AG08396 (cell line): ENCODE measurements at places on chromosomes 5 and 9.

DNA sequence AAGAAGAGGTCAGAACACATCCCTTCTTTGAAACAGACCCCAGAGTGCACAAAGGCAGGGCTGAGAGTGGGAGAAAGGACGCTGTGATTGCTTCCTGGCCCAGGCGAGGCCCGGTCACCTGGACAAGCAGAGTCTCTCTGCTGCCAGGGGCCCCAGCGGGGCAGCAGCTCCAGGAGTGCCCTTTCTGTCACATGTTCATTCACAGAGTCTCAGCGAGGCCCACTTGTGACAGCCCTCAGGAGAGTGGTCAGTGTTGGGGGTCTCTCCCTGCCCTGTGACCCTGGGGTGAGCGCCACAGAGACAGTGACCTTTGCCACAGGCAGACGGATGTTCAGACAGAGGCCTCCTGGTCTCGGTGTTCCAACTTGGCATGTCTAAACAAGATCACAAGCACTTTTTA is 130.2 kb upstream of the IRX4 start:
- DNase-seq, result no peak

DNA sequence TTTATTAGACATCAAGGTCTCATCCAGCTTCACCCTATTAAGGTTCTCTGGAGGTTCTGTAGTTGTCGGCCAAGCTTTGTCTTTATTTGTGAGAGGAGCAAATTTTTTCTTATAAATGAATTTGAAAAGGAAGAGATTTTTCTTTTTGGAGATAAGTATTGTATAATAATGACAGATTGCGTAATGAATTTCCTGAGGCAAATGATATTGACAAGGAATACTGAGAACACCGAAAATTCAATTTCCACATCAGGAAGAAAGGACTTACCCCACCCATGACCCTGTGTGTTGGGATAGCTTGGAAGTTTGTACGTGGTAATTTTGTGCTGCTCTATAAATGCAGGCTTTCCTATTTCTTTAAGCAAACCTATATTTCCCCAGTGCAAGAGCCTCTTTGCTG is 53.5 kb downstream of the MAMDC2 start:
- DNase-seq, result no peak

- no peak for DNase-seq
These were observed 191.3 kb upstream of the RAI14 start for GRCh38 chr5:34464829-34465228.

DNA sequence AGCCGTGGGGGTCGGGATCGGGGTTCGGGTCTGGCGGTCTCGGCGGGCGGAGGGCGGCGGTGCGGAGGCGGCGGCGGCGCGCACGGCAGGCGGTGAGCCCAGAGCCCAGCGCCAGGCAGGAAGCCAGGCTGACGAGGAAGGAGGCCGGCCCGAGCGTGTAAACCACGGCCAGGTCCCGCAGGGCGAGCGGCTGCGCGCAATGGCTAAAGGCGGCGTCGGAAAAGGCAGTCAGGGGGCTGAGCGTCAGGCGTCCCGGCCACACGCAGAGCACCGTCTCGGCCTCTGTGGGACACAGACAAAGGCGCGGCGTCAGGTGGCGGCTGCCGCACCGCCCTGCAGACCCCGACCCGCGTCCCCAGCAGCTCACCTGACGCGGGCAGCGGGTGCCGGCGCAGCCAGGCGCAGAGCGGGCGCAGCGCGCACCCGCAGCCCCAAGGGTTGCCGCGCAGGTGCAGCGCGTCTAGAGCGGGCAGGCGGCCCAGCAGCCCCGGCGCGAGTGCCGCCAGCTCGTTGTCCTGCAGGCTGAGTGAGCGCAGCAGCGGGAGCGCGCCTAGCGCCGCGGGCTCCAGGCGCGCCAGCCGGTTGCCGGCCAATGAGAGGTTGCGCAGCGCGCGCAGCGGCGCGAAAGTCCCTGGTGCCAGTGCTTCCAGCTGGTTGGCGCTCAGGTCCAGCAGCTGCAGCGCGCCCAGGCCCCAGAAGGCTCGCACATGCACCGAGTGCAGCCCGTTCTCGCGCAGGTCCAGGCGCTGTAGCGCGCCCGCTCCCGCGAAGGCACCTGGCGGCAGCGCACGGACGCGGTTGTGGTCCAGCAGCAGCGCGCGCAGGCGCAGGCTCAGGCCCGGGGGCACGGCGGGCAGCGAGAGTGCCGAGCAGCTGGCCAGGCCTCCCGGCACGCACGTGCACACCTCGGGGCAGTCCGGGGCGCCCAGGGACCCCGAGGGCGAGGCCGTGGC is 671 bp downstream of the LRRC26 start:
- peak; percentile 77 for DNase-seq

DNA sequence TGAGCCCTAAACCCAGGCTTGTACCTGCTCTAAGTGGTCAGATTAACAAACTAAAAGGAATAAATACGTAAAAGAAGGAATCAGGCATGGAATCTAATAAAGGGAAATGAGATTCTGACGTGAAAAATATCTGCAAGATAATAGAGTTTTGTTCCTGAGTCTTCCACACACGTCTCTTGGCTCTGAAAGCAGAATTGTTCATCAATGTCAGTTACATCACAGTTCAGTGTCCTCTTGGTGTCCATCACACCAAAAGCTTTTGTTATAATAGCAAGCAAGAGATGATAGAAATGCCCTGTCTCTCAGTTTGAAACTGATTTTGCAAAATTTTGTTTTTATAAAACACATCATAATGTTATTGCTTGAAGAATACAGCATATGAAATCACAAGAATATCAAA is 34.7 kb upstream of the NMUR2 start:
- DNase-seq, result no peak

GRCh38 chr5:132385326-132386105 is 16.0 kb downstream of the SLC22A5 start:
- peak; percentile 75 for DNase-seq

DNA sequence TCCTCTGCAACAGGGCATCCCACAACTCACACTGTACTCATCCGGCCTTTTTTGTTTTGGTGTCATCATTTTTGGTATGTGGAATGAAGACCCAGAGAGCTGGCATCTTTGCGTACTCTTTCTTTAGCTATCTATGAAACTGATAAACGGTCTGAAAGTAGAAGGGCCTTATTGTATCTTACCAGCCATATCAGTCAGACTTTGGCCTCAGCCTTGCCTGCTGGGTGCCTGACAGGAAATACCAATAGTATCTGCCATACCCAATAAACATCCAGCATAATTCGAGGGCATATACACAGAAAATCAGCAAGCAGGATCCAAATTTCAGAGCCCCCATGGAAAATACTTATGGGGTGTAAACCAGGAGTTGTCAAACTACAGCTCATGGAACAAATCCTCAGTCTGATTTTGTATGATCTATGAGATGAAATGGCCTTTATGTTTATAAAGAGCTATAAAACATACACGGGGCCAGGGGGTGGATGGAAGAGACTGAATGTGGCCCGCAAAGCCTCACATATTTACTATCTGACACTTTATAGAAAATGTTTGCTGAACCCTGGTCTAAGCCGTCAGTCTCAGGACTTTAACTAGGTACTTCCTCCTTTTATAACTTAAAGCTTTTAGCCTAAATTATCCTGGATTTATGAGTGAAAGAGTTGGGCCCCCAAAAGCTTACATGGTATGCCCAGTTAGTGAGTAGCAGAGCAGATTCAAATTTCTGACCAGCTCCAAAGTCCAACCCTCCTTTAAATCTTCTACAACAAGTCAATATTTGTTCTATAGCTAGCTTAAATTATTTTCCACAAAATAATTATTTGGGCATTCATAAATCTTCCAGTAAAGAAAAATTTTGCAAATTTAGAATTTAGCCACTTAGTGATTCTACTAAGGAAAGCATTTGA is 308.0 kb upstream of the PUM3 start:
- no peak for DNase-seq

DNA sequence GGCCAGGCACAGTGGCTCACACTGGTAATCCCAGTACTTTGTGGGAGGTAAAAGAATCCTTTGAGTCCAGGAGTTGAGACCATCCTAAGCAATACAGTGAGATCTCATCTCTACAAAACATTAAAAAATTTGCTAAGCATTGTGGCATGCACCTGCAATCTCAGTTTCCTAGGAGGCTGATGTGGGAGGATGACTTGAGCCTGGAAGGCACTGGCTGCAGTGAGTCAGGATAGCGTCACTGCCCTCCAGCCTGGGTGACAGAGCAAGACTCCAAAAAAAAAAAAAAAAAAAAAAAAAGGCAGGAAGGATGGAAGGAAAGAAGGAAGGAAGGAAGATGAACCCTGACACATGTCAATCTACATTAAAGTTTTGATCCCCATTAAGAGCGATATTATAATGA is 1452.2 kb upstream of the ACO1 start:
- DNase-seq, result no peak

DNA sequence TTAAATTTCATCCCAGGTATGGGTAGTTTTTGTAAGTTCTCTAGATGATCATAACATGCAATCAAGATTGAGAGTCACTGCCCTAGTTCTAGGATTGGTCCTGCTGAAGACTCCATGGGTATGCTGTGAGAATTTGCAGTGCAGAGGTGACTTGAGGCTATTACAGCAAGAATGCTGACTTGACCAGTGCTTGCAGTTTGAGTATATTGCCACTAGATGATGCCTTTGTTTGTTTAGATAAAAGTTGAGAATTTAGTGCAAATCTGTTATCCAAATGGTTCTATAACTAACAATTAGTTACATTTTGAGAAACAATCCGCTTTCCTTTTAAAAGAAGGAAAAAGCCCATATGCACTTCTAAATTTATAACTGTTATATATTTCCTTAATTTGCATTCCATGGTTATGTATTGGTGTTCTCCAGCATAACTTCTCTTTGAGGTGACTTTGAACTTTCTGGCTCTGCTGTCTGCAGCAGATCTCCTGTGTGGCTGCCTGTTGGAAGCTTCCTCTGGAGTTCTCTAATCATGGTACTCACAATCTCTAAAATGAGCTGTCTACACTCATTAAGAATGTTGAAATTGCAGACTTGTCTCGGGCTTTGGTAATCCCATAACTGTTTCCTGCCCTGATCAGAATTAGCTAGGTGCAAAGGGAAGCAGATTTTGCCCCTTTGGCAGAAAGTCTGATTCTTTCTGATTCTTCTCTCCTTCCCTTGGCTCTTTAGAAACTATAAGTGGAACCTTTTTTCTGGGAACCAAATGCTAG is 24.9 kb downstream of the MELK start:
- peak; percentile 63 for DNase-seq

DNA sequence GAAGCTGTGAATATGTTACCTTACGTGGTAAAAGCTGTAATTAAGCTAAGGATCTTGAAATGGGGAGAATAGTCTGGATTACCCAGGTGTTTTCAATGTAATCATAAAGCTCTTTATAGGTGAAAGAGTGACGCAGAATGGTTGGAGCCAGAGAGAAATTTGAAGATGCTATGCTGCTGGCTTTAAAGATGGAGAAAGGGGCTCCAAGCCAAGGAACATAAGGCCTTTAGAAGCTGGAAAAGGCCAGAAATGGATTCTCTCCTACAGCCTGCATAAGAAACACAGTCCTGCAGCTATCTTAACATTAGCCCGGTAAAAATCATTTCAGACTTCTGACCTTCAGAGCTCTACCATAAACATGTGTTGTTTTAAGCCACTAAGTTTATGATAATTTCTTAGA is 243.3 kb upstream of the VLDLR start:
- no peak for DNase-seq

- DNase-seq, result no peak
These were observed 66.4 kb downstream of the PSMB7 start for GRCh38 chr9:124348831-124349230.

DNA sequence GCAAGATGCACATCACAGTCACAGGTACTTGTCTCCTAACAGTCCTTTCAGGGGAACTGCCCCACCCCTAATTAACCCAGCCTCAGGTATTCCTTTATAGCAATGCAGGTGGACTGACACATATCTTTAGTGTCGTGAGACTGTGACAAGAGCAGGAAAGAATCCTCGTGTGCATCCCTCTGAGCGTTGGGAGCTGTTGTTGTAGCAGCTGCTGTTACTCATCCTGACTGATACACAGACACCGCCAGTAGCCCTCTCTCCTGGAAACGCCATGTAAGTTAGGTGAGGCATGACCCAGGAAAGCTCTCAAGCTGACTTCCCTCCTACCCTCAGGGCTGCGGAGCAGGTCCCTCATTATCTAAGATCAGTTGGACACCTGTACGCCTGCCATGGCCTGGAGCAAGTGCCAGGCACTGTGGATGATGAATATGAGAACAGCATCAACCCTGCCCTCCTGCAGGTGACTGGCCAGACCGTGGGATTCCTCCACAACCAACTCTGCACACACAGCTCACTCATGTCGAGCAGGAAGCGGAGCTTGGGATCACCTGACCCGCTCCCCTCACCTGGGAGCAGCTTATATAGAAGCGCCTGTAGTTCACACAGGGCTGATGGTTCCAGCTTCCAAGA is 10.2 kb upstream of the LCN15 start:
- DNase-seq, result no peak

DNA sequence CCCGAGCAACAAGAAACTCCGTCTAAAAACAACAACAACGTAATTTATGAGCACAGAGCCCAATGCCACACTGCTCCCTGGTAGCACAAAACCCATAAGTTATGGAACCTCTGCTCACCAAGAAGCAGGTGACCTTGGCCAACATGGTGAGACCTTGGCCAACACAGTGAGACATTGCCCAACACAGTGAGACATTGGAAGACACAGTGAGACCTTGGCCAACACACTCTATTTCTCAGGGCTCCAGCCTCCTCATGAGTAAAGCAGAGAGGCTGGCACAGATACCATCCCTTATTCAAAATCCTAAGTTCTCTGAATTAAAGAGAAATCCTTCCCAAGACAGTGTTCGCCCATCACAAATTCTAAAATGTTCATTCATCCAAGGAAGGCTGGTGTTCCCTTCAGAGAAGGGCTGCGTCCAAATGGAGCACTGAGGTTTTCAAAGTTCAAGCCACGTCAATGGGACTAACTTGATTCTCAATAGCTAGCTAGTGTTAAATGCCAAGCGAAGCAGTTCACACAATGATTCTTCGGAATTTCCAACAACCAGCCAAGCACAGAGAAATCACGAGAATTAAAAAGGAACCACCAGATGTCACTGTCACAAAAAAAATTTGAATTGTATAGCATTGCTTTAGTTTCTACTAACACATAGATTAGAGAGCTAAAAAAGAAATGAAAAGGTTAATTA is 29.5 kb downstream of the TTC39B start:
- no peak for DNase-seq

DNA sequence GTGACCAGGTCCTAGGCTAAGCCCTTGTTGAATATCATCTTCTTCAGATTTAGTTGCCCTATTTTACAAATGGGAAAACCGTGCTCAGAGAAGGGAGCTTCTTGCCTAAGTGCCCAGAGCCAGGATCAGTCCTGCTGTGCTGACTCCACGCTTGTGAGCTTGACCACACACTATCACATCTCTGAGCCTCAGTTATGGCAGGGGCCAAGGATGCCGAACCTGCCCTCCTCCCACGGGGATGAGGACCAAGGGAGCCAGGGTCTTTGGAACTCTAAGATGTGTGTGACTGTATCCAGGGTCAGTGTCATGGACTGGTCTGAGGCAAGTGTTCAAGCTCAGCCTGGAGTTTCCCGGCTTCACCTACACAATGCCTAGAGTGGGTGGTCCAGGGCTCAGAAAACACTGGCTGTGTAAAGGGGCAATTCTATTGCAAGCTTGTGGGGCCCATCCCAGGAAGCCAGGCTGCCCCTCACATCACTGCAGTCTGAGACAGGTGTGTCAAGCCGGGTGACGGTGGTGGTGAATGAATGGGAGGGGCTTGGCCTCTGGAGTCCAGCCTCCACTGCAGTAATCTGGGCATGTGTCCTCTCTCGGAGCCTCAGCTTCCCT is 235.7 kb downstream of the PBX3 start:
- no peak for DNase-seq

- DNase-seq, result no peak
These were observed 52.8 kb downstream of the RICTOR start for GRCh38 chr5:39021413-39021812.
